ENCODE measurements at places on chromosomes 3 and 15.

DNA sequence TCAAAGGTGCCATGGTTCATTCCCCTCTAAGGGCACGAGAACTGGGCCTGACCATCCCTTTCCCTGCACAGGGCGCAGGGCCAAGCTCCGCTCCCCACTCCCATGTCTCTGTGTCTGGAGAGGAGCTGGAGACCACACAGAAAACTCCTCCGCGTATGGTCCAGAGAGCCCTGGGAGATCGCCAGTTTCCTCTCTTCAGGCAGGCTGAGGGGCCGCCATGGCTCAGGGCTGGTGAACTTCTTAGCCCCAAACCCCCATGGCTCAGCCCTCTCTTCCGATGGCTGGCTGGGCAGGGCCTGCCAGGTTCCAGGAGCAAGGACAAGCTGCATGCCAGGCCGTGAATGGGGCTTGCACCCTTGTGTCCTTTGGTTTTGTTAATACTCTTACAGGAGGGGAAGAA is 52.9 kb downstream of the EXOG start:
- no peak for DNase-seq

DNA sequence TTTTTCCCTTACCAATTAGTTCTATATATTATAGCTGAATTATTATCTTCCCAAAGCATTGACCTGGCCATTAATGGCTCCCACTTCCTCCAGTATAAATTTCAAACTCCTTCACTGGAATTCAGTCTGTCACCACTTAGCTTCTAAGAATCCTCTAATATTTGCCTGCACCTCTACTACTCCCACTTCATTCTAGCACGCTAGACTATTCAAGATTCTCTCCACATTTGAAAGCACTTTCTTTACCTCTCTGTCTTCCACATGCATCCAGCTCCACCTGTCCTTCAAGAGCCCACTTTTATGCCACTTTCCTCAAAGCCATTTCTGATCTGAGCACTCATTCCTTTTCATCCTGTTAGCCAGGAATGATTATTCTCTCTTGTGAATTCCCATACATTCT is 15.0 kb downstream of the SENP8 start:
- no peak for DNase-seq

GRCh38 chr3:183295211-183295610 is 42.2 kb downstream of the B3GNT5 start:
- no peak for DNase-seq

DNA sequence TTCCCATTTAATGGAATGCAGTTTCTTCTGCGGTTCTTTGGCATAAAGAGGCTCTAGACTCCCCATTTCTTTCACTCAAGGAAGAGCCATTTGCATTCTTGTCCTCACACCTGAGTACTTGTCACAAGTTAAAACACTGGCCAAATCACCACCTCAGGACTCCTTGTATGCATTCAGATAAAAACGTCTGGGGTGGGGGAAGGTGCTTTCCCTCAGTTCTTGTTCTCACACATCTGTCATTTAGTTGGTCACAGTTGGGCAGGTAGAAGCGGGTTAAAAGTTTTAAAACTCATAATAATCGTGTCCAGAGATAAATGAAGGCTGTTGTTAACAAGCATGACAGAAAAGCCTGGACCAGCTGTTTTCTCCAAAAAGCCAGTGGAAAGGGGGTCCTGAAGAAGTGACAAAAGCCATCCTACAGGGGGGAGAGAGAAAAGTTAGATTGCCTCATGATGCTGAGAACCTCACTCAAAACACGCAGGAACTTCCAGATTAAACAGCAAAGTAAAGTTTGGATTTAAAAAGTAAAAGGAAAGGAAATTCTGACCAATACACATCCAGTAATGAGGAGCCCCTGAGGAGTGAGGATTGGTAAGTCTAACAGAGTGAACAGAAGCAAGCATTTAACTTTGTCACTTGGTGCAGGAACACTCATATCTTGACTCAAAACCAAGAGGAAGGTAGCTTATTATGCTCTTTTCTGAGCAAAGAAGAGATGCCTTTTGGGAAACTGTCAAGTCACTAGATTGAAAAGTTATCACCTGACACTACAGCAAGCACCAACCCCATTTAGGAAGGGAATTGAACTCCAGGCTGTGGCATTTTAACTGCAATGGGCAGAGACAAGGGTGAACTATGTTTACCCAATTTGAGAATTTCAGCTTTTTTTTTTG is 2.8 kb downstream of the BCL2L10 start:
- DNase-seq: no peak

- no peak for DNase-seq
These were observed 149.8 kb downstream of the TMCO5A start for GRCh38 chr15:38084289-38084688.

DNA sequence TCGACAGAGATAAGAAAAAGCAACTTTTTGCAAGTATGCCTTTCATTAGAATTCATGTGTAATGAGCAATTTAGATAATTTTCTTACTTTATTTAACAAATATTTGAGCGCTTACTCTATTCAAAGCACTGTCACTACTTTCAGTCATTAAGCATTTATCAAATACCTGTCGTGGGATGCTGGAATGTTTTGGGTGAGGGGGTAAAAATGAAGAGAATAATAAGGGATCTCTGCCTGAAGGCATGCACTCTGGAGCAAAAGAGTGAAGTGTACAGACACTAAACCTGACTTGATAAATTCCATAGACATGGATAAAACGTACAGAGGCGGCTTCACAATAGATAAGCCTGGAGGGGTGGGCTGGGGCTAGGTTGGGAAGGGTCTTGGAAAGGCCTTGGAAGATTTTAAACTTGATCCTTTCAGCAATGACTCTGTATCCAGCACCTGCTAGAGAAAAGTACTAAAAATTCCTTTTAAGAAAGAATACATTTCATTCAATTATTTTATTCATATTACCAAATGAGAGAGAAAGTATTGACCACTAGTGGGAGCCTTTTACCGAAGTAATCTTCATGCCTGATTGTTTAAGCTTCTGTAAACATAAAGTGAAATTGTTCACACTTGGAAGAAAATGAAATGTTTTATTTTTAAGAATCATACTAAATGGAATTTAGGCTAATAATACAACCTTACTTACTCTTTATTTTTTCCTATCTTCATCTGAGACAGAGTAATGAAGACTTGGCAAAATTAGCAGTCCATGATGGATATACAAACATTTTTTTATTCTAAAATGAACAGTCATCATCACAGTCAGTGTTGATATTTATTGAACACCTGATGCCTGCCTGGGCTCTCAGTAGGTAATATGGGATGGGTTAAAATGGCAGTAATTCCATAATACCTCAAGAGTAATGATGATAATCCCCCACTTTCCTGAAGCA is 113.2 kb downstream of the PPP2R3A start:
- no peak for DNase-seq

DNA sequence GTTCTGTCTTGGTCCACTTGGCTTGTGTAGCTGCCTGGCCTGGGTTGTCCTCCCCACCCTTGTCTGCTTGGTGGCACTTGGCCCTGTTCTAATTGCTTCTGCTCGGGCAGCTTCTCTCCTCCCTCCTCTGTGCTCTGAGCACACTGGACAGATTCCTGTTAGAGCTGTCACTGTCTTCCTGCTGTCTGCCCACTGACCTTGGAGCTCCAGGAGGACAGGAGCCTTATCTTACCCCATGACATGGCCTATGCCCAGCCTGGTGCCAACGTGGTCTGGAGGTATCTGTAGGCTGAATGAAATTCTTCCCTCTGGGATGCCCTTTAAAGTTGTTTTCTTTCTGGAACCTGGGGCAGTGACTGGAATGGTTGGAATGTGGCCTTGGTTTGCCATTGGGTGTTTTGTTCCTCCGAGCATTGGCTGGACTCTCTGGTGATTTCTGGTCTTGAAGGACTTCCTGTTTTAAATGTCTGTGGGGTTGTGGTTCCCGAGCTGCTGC is 94.1 kb downstream of the FAM43A start:
- DNase-seq: no peak

GRCh38 chr15:99105514-99106341 is 848 bp downstream of the SYNM start:
- peak; percentile 61 for DNase-seq

DNA sequence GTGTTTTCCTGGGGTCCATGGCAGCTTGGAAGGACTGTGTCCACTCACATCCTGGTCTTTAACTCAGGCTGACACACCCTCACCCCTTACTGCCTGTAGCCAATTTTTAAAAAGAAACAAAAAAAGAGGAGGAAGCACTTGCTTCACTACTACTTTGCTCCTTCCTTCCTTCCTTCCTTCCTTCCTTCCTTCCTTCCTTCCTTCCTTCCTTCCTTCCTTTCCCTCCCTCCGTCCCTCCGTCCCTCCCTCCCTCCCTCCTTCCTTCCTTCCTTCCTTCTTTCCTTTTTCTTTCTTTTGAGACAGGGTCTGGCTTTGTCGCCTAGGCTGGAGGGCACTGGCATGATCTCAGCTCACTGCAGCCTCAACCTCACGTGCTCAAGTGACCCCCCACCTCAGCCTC is 25.5 kb upstream of the AKAP13 start:
- no peak for DNase-seq

- no peak for DNase-seq
These were observed 65.7 kb downstream of the TJP1 start for GRCh38 chr15:29756358-29757267.

- DNase-seq: no peak
These were observed 3.8 kb downstream of the MKRN2 start for GRCh38 chr3:12560505-12561190.

DNA sequence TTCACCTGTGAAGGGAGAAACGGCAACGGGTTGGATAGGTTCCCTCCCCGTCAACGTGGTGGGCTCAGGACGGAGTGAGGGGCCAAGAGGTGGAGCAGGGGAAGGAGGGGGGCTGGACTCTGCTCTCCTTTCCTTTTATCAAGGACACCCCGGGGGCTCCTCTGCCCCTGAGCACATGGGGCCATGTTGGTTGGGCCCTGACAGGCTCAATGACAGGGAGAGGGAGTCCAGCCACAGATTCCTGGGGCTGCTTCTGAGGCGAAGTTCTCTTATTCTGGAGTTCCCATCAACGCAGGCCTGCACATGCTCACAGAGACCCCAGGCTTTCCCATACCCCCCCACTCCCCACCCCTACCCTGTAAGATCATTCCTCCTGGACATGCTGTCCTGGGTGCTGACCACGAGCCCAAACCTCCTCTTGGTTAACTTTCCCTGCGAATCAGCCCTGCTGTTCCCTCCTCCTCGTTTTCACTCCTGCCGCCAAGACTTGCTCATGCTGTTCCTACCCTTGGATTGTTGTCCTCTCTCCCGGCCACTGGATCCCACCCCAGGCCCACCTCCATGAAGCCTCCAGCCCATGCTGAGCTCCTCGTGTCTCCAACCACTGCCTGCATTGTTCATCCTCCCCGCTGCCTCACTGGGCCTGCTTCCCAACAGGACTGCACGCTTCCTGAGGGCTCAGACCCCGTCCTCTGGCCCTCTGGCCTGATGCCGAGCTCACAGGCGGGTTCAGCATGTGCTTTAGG is 61.2 kb downstream of the SENP2 start:
- DNase-seq: no peak

GRCh38 chr15:38389924-38390542 is 63.9 kb upstream of the FAM98B start:
- no peak for DNase-seq

GRCh38 chr3:68403741-68404140 is 528.6 kb downstream of the TAFA4 start:
- DNase-seq: no peak

DNA sequence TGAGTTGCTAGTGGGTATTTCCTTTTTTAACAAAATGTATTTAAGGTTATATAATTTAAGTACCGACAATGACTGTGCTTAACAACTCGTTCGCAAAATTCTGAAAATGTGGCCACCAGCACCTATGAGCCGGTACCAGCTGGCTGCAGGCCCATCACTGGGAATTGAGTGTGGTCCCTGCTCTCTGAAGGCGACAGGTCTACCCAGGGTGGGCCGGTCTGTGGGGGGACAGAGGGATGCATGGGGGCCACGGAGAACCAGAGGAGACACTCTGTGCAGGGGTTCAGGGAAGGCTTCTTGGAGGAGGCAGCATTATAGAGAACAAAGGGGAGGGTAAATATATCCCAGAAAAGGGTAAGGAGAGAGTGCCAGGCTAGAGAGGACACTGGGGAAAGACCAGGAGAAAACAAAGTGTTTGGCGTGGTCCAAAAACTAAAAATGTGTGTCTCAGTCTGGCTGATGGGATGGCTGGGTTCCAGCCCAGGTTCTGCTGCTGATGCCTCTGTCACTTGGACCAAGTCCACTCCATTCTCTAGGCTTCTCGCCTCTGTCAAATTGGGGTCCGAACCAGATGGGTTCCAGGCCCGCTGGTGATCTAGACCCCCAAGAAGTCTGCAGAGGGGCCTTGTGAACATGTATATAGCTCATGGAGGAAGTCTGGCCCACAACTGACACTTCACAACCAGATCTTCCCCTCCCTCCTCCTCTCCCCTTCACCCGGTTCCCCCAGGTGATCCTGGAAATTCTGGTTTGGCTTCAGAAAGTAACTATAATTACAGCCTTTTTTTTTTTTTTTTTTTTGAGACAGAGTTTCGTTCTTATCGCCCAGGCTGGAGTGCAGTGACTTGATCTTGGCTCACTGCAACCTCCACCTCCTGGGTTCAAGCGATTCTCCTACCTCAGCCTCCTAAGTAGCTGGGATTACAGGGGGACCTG is 10.7 kb upstream of the CYP11A1 start:
- DNase-seq: no peak

DNA sequence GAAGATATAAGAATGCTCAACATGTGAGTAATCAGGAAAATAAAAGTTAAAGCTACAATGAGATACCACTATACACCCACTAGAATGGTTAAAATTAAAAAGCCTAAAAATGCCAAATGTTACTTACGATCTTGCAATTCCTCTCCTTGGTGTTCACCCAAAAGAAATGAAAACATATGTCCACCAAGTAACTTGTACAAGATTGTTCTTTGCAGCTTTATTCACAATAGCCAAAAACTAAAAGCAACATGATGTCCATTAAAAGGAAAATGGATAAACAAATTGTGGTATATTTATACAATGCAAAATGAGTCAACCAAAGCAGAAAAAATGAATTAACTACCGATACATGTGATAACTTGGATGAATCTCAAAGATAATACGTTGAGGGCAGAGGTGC is 301.6 kb upstream of the THBS1 start:
- DNase-seq: no peak

GRCh38 chr3:30020380-30020779 is 586.0 kb upstream of the TGFBR2 start:
- no peak for DNase-seq

DNA sequence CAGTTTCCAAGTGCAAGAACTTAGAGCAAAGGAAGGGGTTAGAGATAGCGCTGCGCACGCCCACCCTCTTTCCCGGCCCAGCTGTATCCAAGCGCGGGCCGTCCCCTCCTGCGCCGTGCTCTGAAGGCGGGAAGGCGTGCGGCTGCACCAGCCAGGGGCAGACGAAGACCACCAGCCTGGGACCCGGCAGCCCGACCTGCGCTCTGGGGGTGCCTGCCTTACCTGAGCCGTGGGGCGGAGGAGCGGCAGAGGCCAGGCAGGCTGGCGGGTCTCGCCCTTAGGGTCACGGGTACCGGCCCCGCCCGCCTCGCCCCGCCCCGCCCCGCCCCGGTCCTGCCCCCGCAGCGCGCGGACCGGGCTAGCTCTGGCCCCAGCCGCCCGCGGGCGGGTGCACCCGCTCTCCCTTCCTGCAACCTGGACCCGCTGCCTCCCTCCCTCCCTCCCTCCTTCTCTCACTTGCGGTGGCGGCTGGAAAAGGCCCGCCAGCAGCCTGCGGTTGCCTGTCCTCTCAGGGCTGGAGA is at the start of gene WDR72:
WDR72 (minus strand) TSS at position 253 of the 521 bp plus-strand sequence. CDS start 26,514 bp downstream, outside the sequence.
- DNase-seq: no peak
